ENCODE measurements at places on chromosomes 13 and 19.

- DNase-seq = no peak
Observed at GRCh38 chr19:36103842-36104552, 6.9 kb upstream of the OVOL3 start.

DNA sequence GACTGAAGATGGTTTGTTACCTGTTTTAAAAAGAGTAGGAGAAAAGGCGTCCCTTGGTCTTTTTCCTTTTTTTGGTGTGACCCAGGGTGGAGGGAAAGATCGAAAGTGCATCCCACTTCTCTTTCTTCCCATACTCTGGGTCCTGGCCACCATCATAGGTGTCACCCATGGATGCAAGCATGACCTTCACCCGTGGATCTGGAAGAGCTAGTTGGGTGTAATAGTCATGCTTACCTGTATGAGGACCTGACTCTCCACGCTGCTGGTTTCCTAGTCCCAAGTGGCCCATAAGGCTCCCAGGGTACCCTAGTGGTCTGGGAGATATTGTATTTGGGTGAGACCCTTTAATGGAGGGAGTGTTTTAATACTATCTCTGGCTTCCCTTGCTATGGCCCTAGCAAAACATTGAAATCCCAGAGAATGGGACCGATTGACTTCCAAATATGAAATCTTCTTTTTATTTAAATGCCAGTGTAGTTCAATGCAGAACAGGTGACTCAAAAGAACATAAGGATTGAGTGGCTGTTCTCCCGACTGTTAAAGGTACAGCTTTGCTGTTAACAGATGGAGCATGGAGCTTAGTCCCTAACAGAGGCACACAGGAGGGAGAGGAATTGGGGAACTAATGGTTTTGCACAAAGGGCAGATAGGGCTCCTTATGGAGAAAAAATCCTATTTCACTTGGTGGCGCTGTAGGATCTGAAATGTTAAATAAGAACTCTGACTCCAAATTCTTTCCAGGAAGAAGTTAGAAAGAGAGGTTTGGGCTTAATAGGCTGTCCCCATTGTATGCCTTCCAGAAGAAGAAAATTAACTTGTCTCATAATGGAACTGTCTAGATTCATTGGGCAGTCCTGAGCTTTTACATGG lies 7.0 kb upstream of the ZNF550 start:
- DNase-seq = no peak

DNA sequence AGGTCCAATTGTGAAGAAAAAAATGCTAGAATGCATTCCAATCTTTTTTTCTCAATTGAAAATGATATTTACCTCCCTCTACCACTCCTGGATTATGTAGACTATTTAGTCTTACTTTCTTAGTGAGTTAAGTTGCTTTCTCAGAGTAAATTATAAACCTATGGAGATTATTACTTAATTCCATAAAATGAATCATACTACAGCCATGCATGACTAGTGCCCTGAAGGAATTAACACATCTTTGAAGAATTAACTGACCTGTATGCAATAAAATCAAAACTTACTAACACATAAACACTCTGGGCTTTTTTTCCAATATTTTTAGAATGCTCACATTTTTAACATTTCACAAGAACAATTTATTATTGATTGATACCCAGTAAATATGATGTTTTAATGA lies 379.4 kb upstream of the DACH1 start:
- no peak for DNase-seq

DNA sequence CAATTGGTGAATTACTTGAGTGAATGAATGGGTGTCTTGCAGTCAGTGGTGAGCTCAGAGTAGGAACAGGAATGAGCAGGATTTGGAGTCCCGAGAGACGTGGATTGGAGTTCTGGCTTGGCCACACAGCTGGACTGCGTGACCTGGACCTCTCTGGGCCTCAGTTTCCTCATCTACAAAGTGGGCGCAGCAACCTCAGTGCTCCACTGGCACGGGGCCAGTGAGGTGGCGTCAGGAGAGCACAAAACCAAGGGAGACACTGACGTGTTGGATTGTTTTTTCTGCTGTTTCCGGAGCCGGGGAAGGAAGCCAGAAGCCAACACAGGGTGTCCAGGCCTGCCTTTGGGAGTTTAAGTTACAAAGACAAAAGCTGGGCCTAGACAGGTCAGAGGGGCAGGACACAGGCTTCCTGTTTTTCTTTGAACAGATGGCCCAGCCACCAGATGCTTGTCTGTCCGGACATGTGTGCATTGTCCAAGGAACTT lies 6.5 kb upstream of the DOCK6 start:
- DNase-seq = no peak
